GM23248 (cell line): ENCODE measurements at places on chromosomes 11 and 22.
A peak's percentile ranks its signal among the peaks of the same experiment; 100 is the strongest.

DNA sequence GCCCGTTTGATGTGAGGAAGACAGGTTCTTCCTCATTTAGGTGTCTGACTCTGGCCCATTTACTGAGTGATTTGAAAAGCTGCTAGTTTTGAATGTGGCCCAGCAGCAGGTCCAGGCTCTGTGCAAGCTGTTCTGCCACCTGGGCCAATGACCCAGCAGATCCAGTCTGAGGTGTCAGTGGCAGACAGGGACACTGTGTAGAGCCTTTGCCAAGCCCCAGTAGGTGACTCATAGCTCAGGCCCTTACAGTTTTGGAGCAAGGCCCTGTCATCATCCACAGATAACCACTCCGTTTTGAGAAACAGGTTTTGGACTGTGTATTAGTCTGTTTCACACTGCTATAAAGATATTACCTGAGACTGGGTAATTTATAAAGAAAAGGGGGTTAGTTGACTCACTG lies 23.9 kb downstream of the TSPAN32 start:
- DNase-seq: peak; percentile 73

DNA sequence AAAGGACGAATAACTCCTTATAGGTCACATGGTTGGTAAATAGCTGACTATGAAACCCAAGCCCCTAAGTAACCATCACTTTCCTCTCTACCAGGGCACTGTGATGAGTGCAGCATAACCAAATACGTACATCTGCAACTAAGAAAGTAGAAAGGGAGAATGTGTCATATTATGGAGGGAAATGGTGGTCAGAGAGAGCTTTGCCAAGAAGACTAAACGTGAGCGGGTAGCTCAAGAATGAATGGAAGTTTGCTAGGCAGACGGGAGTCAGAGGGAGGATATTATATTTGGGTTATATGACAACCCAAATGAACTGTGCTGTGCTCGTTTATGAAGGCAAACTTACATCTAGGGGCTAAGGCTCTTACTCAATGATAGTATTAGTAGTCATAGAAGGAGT lies 537.3 kb downstream of the OPCML start:
- no peak for DNase-seq

GRCh38 chr11:57647960-57648800 lies 1.5 kb downstream of the YPEL4 start:
- DNase-seq: peak; percentile 60

DNA sequence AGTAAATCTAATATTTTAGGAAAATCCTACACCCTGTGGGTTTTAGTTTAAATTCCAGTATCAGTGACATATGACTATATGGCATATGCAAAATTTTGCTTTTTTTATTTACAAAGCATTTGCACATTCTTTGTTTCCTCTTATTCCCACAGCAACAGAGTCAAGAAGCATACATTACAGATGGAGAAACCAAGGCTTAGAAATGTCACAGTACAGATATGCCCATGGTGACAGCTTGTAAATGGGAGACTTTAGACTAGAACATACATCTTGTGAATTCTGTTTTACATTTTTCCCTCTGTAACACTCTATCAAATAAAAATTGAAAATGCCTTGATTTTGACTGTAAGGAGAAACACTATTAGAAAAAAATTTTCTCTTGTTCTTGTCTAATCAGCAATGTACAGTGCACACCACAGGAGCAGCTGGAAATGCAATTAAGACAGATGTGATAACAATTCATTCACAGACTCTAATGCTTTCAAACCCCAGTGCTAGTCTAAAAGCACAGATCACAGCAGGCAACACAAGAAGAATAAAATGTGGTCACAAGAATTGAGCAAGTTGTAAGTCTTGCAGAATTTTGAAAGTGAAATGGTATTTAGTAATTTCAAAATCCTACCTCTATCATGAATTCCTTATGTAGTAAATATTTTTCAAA lies 375.9 kb downstream of the LUZP2 start:
- DNase-seq: no peak

DNA sequence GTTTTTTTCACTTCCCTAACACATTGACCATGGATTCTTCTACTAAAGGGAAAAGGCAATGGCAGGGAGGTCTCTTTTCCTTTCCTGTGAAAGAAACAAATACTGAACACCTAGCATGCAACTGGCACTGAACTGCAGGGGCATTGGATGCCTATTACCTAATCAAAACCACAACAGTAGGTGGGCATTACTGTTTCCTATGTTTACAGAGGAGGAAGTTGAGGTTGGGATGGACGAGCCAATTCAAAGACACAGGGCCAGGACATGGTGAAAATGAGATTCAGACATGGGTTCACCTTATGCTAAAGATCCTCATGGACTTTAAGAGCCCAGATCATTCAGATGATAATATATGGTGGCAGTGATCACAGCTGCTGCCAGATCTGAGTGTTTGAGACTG lies 407.0 kb downstream of the MIAT start:
- DNase-seq: no peak

DNA sequence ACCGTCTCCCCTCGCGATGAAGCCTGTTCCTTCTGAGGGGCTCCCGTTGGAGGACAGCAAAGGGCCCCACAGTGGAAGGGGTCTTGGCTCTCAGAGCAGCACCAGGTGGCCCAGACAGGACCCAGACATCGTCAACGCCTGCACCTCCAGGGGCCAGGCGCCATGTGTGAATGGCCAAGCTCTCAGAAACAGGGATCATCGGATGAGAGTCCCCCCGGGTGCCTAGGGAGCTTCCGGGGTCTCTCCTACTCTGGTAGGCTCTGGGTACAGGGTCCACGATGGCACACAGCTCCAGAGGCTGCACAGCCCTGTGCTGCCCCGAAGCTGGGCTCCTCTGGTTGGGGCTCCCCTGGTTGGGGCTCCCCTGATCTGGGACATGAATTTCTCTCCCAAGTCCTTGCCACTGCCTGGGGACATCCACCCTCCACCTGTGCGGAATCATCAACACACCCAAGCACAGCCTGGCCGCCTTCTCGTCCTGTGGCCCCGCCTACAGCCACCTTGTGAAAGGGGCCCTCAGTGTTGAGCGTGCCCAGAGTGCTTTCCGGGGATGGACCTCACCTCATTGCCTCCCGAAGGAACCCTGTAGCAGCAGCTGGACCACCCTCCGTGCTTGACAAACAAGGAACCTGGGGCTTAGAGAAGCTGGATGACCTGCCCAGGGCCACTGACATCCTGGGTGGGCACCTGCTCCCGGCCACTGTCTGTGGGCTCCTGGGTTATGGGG lies 929.0 kb downstream of the BRD1 start:
- no peak for DNase-seq

GRCh38 chr22:49658902-49659280 lies 168.8 kb downstream of the BRD1 start:
- no peak for DNase-seq

DNA sequence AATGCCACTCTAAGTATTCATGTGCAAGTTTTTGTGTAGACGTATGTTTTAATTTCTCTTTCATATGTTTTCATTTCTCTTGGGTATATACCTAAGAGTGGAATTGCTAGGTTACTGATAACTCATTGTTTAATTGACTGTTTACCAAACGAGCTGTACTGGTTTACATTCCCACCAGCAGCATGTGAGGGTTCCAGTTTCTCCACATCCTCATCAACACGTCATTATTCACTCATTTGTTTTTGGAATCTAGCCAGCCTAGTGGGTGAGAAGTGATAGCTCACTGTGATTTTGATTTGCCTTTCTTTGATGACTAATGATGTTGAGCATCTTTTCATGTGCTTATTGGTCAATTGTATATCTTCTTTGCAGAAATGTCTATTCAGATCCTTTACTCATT lies 4.0 kb downstream of the ANKRD13D start:
- peak; percentile 62 for DNase-seq

DNA sequence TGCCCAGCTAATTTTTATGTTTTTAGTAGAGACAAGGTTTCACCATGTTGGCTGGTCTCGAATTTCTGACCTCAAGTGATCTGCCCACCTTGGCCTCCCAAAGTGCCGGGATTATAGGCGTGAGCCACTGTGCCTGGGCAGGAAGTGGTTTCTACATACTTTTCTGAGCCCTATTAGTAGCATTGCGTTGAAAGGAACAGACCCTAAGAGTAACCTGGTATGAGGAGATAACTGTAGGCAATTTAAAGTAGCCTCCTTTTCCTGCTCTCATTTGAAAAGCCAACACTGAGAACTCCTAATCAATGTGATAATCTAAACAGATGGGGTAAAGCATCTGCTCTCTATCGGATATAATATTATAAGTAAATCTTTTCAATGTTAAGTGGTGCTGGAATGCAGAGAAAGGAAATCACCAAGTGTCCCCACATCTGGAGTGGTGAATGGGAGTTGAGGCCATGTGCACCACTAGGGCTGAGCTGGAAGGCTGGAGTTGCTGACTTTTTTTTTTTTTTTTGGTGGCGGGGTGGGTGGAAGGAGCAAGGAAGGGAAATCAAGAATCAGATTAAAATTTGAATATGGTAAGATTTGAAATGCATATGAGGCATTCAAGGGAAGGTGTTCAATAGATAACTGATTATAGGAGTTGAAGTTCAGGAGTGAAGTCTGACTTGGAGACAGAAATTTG lies 20.7 kb downstream of the PDHX start:
- DNase-seq: no peak

DNA sequence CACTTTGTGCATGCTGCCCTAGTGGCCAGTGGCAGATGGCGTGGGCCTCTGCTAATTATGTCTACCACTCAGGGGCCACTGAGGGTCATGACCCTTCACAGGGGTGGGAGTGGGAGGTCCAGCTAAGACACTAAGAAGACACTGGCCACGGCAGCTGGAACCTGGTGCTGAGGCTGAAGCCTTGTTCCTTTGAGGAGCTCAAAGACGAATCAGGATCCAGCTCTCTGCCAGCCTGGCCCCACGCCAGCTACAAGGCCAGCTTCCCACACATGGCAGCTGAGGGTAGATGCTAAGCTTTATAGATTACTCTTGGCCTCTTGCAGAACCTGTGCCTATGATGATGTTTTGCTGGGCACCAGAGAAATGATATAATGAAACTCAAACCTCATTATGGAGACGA lies 226.3 kb downstream of the DSCAML1 start:
- DNase-seq: no peak

DNA sequence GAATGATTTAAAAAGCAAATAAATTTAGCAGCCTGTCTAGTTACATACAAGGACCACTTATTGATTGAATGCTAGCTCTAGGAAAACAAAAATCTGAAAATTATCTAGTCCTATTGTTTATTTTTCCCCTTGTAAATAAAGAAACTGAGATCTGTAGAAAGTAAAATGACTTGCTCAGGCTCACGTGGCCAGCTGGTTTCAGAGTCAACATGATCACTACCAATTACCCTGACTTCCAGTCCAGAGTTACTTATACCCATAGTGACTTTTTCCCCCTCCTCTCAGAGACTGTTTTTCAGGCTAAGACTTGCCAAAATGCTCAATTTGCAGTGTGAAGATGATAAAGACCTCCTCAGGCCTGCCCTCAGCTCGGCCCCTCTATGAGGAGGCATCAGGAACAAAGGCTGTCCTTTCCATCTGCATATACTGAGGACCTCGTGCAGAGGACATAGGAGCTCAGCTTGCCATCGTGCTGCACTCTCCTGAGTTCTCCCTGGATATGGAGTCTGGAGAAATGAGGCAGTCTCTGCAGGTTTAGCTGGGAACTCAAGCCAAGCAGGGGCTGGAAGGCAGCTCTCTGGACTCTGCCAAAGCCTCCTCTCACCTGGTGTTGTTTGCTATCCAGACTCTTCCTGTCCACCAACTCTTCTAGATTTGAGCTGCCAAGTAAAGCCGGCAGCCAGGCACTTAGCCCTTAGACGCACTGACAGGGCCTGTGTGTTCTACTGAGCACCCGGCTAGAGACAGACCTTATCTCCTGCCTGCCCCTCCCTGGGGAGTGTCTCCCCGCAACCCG lies 883.3 kb downstream of the NTM start:
- no peak for DNase-seq

DNA sequence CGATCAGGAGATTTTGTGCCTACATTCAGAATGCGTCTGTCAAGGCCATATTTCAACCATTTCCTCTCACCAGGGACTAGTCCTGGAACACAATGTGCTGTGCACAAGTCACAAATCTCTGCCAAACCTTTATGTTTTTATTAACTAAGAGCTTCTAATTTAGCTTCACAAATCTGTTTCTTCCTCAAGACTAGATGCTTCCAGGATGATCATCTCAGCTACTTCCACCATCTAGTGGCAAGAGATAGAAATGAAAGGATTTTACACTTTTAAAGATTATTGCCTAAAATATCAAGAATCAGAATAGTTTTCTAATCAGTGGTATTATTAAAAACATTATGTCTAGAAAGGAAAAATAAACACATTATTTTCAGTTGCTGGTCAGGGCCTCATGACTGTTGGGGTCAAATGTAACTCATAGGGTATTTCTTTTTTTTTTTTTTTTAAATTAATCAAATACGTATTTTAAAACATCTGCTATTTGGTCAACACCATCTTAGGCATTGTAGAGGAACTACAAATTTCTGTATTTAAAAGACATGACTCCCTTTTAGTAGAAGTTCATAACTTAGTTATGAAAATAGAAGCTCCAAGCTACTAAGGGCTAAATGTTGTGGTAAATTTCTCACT lies 1102.6 kb downstream of the DLG2 start:
- DNase-seq: peak; percentile 67

DNA sequence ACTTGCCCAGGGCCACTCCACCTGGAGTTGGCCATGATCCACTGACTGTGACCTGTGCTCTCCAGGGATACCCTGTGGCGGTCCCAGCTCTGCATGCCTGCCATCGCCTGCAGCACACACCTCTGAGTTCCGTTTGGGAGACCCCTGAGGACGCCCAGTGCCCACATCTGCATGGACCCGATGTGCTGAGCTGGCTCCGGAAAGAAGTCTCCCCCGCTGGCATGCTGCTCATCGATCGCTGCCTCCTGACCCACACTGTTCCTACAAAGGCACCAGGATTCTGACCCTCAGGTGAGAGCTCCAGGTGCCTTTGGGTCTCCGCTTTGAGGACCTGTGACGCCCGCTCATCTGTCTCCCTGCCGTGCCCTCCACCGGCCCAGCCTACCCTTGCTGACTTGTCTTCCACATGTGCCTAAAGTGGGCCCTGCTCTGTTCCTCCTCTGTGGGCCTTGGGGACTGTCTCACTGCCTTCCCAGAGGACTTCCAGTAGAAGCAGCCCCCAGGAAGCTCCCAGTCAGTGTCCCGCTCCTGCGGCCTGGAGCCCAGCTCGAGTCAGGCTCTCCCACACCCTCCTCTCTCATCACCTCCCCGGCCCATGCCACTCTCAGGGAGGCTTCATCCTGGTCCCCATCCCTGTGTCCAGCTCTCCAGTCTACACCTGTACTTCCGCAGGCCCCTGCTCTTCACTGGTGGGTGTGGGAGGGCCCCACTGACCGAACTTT lies 5.9 kb upstream of the SLC25A1 start:
- DNase-seq: no peak

DNA sequence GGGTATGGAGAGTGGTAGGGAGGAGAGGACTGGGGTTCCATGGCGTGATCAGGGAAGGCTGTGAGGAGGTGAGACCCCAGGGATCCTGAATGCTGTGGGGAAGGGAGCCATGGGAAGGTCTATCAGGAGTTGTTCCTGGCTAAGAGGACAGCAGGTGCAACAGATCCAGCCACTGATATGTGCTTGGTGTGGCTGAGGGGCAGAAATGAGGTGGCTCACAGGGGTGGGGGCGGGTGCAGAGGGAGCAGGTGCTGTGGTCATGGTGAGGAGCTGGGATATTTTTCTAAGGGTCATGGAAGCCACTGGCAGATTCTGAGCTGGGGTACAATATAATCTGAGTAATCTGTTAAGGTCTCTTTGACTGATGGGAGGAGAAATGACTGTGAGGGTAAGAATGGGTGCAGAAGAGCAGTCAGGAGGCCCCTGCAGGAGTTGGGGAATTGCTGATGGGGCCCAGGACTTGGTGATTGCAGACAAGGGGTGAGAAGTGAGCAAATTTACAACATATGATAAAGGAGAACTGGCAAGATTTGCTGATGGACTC lies 31.3 kb upstream of the DMC1 start:
- DNase-seq: no peak
